HCT116 (cell line): ENCODE measurements at places on chromosomes 4 and X. TPM values are rescaled to one million over a fixed set of nuclear protein-coding genes. Genes with fewer than 3 reads are reported as not detected.

GRCh38 chr4:146506272-146506671 lies 15.5 kb downstream of the SLC10A7 start:
- H3K4me1 ChIP-seq = peaks cover 5% of the 10 kb centered on the region; the same call in 1 of the 2 replicates
- H3K27ac ChIP-seq = no peak overlapping the region
- no peaks in the 10 kb centered on the region for H3K36me3 ChIP-seq
- DNase-seq = no peak
- H3K27me3 ChIP-seq = no peaks in the 10 kb centered on the region
- no peak overlapping the region for H3K4me3 ChIP-seq

GRCh38 chrX:15870310-15870709 lies 15.7 kb upstream of the AP1S2 start:
- H3K27me3 ChIP-seq = no peaks in the 10 kb centered on the region
- H3K36me3 ChIP-seq = no peaks in the 10 kb centered on the region
- no peak overlapping the region for H3K27ac ChIP-seq
- DNase-seq = no peak
- H3K4me1 ChIP-seq = no peaks in the 10 kb centered on the region

GRCh38 chr4:140427919-140428471 lies 547 bp upstream of the CLGN start:
- no peak overlapping the region for H3K27ac ChIP-seq
- peak; percentile 24 for DNase-seq
- H3K4me3 ChIP-seq = peak overlapping the region; percentile 56
- H3K27me3 ChIP-seq = no peaks in the 10 kb centered on the region
- no peaks in the 10 kb centered on the region for H3K36me3 ChIP-seq

DNA sequence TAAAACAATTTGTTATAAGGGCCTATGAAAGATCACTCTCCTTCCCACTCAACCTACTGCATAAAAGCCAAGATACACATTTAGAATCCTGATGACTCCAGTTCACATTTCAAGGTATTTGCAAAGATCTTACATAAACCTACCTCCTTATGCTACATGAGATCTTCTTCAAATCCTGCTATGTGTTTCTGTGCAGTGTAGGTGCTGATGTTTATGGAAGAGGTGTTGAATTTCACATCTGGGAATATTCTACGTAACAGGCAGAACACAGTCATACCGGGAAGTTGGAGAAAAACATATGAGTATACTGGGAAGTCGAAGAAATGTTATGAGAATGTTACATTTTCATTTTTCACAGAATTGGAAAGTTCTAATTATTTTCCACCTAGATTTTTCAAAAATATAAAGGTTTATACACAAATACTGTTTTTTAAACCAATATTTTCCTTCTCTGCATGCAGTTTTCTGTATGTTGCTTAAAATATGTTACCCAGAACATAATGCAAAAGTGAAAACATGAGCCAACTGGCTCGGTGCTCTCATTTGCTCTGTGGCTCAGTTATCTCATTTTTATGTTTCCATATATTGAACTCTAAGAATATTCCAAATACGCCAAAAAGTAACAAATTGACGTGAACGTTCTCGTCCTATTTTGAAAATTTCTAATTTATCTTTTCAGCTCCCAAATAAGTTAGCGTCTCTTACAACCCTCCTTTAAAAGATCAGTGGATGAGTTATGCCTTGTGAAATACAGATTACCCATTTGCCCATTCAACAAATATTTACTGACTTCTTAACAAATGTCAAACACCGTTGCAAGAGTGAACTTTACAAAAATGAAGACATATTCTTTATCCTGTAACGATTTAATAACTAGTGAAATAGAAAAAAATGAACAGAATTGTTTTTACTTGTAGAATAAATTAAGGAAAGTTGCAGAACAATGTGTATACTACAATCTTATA lies 899.3 kb downstream of the STIM2 start:
- H3K36me3 ChIP-seq = no peaks in the 10 kb centered on the region
- no peak for DNase-seq
- H3K27me3 ChIP-seq = no peaks in the 10 kb centered on the region
- no peak overlapping the region for H3K27ac ChIP-seq
- H3K4me3 ChIP-seq = no peak overlapping the region
- H3K4me1 ChIP-seq = no peaks in the 10 kb centered on the region

DNA sequence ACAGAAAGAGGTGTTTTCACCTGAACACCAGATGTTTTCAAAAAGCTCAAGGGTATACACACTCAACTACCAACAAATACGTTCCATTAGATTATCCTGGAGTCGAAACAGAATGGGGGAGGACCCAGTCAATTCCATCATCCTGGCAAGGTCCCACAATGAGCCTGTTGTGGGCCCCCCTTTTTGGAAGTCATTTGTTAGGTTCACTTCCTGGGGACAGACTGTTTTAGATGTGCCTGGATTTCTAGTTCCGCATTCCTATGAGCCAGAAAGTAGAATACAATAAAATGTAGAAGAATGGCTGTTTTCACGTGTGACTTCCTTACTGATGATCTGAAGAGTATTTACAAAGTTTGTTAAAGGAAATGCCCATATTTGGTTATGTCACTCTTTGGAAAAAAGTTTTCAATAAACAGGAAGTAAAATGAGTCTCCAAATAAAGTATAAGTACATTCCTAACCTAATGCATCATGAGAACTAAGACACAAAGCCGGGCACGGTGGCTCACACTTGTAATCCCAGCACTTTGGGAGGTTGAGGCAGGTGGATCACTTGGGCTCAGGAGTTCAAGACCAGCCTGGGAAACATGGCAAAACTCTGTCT lies 192.5 kb downstream of the MAML3 start:
- H3K4me1 ChIP-seq = no peaks in the 10 kb centered on the region
- no peak overlapping the region for H3K4me3 ChIP-seq
- no peak for DNase-seq
- H3K36me3 ChIP-seq = no peaks in the 10 kb centered on the region
- peaks cover 16% of the 10 kb centered on the region; the same call in 1 of the 2 replicates for H3K27me3 ChIP-seq

GRCh38 chrX:119375561-119375960 lies 23.6 kb upstream of the SLC25A43 start:
- H3K36me3 ChIP-seq = no peaks in the 10 kb centered on the region
- no peak for DNase-seq
- H3K4me1 ChIP-seq = peaks cover 6% of the 10 kb centered on the region; the same call in 1 of the 2 replicates
- H3K27me3 ChIP-seq = no peaks in the 10 kb centered on the region

- DNase-seq = no peak
- no peaks in the 10 kb centered on the region for H3K36me3 ChIP-seq
- no peak overlapping the region for H3K4me3 ChIP-seq
- no peak overlapping the region for H3K27ac ChIP-seq
Measured at GRCh38 chr4:37573566-37573965, 112.6 kb downstream of the RELL1 start.

DNA sequence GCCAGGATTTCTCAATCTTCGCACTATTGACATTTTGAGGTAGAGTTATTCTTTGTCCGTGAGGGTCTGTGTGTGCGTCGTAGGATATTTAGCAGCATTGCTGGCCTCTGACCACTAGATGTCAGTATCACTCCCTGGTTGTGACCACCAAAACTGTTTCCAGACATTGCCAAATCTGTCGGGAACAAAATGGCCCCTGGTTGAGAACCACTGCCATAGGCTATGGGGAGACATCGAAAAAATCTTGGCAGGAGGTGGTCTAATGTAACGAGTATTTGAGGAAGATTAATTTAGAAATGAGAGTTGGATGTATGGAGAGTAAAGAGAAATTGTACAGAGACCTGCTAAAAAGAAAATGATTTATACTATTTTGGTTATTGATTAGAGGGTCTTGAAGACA lies 108.4 kb downstream of the DOCK11 start:
- H3K27me3 ChIP-seq = no peaks in the 10 kb centered on the region
- DNase-seq = peak; percentile 46
- H3K27ac ChIP-seq = no peak overlapping the region
- H3K4me1 ChIP-seq = no peaks in the 10 kb centered on the region
- no peaks in the 10 kb centered on the region for H3K36me3 ChIP-seq

GRCh38 chr4:100299046-100299840 lies 109.0 kb upstream of the DDIT4L start:
- H3K4me3 ChIP-seq = no peak overlapping the region
- no peaks in the 10 kb centered on the region for H3K27me3 ChIP-seq
- H3K27ac ChIP-seq = peak overlapping the region; percentile 64
- peaks cover 8% of the 10 kb centered on the region; the same call in 1 of the 2 replicates for H3K4me1 ChIP-seq
- no peaks in the 10 kb centered on the region for H3K36me3 ChIP-seq

XAGE1A gene
- total RNA-seq = not detected
